NCI-H510A treated with DMSO at 0.1 percent for 48 hours (cell line): ENCODE measurements at places on chromosomes 2 and 18.

DNA sequence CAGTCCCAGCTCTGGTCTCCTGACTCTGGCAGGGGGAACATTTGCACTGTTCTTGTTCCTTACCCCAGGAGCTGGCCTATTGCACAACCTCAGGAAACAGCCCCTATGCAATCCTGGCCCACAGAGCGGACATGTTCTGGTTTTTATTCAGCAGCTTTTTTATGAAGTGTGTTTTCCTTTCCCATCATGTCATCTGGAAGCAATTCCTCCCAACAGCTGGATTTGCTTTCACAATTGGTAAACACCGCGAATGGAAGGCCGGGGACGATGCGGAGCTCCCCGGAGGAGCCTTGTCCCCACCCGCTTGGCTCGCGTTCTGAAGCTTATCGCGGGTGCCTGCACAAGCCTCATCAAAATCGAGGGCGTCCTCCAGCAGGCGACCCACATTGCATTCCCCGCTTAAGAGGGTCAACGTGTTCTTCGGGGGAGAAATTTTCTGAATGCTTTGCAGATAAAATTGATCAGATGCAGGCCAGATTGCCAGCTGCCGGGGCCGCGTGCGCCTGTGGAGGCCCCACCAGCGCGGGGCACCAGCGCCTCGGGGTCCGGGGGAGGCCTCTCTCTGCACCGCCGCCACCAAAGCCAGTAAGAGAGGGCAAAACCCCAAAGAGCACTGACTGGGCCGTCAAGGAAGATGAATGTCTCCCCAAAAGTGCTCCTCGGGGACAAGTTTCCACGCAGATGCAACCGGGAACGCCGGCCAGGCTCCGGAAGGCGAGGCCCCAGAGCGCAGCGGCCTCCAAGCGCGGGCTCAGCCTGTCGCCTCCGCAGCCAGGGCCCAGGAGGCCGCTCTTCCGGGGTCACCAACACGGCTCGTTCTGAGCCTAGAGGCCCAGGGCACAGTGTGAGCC is 60.3 kb upstream of the SP3 start:
- DNase-seq, result peak; percentile 57

DNA sequence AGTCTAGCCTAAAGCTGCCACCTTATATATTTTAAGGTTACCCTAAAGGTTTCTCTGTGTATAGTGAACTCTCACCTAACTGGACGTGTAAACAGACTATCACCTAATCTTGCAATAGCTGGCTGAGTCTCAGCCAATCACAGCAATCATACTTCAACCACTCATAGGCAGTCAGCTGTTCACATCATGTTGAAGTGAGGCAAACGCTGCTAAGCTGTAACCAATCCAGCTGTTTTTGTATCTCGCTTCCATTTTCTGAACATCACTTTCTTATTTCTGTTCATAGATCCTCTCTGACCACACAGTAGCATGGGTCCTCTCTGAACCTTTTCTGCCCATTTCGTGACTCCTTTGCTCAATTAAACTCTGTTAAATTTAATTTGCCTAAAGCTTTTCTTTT is 468.2 kb upstream of the POU3F3 start:
- DNase-seq, result no peak

- DNase-seq, result no peak
These were observed 274.2 kb upstream of the LRATD1 start for GRCh38 chr2:14358339-14358738.

DNA sequence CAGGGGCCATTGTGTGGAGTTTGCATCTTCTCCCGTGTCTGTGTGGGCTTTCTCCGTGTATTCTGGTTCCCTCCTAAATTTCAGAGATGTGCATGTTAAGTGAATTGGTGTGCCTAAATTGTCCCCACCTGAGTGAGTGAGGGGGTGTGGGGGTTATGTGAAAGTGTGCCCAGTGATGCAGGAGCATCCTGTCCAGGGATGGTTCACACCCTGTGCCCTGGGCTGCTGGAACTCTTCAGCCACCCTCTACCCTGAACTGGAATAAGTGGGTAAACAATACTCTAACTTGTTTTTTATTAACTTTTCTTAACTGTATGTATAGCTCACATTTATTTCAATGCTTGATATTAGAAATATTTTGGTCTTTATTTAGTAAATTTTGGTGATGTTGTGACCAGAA is 56.0 kb downstream of the UBE2E3 start:
- no peak for DNase-seq

GRCh38 chr2:150410809-150411208 is 76.7 kb downstream of the RND3 start:
- no peak for DNase-seq

DNA sequence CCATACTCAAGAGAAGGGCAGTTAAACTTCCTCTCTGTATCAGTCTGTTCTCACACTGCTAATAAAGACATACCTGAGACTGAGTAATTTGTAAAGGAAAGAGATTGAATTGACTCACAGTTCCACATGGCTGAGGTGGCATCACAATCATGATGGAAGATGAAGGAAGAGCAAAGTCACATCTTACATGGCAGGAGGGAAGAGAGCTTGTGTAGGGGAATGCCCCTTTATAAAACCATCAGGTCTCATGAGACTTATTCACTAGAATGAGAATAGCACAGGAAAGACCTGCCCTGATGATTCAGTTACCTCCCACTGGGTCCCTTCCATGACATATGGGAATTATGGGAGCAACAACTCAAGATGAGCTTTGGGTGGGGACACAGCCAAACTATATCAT is 1.4 kb upstream of the IL36B start:
- no peak for DNase-seq

GRCh38 chr2:218010984-218011652 is 8.3 kb upstream of the TNS1 start:
- no peak for DNase-seq

DNA sequence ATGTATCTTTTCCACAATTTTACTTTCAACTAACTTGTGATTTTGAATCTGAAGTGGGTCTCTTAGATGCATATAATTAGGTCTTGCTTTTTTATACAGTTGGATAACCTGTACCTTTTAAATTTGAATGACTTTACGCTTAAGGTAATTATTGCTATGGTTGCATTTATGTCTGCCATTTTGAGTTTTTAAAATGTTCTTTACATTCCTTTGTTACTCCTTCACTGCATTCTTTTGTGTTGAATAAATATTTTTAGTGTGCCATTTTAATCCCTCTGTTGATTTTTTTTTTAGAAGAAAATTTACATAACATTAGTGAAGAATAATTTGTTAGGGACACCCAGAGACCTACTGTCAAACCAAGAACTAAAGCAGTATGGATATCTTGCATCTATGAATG is 65.3 kb downstream of the BIRC6 start:
- DNase-seq, result no peak

DNA sequence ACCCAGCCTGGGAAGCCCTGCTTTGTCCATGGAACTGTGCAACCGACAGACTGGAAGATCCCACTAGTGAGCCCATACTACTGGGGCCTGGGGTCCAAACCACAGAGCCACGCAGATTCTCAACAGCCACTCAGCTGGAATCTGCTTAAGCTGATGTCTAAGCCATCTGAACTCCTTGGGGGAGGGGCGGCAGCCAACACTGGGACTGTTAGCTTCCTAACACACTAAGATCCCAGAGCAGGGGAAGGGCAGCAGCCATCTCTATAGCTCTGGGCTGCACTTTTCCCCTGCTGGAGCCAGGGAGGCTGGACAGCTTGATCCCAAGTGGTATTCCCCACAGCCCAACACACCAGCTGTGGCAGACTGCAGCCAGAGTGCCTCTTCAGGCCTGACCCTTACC is 118.3 kb downstream of the RPRM start:
- DNase-seq, result no peak

- DNase-seq, result no peak
These were observed 22.2 kb upstream of the AFTPH start for GRCh38 chr2:64501946-64502345.

DNA sequence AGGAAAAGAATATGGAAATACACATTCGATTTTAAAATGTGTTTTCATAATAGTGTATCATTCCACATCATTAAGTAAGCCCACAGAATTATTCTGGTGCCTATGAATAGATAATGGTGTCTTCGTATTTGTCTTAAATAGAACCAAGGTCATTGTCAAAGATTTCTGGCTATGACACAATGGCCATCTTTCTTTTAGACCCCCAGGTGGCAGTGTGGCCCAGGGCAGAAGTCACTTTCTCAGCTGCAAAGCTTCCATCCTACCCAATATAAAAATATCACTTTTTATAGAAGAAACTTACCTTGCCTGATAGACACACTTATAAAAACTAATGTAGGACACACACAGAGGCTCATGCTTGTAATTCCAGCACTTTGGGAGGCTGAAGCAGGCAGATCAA is 57.5 kb downstream of the ZRANB3 start:
- no peak for DNase-seq

DNA sequence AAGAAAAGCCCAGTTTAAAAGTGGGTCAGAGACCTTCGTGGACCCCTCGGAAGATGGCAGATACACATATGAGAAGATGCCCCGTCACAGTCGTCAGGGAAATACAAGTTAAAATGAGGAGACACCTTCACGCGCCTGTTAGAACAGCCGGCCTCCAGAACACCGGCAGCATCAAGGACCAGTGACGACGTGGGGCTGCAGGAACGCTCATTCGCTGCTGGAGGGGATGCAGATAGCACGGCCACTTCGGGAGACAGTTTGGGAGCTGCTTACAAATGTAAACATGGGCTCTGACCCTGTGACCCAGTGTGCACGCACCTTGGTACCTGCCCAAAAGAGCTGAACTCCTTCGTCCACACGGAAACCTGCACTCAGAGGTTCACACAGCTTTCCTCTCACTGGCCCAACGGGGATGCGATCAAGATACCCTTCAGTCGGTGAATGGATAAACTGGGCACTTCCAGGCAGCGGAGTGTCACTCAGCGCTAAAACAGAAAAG is 83.7 kb upstream of the CTDP1 start:
- DNase-seq, result no peak

- DNase-seq, result no peak
These were observed 39.3 kb downstream of the MOGAT1 start for GRCh38 chr2:222710736-222711135.

GRCh38 chr2:206011795-206012194 is 74.2 kb downstream of the INO80D start:
- DNase-seq, result no peak

- peak; percentile 92 for DNase-seq
These were observed 26.5 kb downstream of the CRACDL start for GRCh38 chr2:98909317-98910211.

DNA sequence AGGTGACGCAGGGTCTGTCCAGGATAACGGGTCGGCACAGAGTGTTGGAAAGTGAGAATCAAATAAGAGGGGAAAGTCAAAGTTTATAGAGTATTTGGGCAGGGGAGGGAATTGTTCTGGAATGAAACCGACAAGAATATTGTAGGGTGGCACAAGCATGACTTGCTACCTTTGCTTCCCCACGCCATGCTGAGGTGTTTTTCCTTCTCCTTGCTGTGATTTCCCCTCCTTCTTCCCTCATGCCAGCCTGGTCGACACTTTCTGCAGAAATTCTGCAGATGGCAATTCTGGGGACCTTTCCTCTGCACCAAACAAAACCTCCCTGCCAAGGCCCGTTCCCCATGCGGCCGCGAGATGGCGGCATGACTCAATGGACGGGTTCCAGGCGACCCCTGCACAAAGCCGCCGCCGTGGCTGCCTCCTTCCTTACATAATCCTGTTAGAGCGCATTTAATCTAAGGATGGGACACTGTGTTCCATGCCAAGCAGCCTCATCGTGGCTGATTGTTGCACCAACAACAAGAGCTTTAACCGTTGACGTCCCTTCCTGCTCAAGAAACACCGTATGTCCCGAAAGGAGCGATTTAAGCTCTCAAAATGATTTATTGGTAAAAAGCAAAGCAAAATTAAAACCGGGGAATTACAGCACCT is at the start of gene MRO:
Gene MRO, minus strand, starts transcription at position 289 of the 651 bp plus-strand sequence. CDS start 10,616 bp downstream, outside the sequence.
- DNase-seq, result peak; percentile 33

DNA sequence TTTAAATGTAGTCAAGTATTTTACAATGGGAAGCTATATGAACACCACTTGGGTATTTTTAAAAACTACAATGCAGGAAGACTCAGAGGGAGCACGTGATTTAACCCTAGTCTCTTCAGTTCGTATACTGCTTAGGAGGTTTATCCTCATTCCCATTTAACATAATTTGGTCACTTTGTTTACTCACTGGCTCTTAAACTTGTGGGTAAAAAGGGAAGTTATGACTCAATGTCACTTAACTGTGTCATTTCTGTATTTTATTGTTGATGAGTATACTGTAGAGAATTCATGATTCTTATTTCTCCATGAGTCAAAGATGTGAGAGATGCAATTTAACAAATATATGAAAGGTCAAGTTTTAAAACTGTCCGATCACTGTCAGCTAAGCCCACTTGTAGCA is 48.2 kb downstream of the SLC66A3 start:
- DNase-seq, result no peak

DNA sequence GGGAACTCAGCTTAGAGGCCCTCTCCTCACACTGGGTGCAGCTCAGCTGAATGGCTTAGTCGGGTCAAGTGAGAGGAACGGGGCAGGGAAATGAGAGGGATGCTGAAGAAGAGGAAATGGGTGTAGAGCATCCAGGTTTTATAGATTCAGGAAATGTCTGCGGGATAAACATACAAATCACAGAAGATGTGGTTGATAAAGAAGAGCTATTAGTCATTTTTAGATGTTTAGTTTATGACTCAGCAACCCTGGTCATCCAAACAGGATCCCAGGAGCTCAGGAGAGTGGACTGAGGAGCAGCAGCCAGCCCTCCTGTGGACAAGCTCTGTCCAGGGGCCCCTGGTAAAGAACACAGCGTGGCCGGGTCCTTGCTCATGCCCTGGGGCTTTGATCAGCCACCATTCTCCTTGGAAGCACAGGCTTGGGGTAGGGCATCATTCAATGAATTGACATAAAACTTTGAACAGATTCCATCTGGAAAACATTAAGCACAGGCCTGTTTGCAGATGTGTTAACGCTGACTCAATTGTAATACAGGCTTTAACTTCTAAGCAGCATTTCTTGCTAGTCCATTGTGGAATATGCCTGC is 83.0 kb downstream of the NPAS2 start:
- DNase-seq, result no peak

DNA sequence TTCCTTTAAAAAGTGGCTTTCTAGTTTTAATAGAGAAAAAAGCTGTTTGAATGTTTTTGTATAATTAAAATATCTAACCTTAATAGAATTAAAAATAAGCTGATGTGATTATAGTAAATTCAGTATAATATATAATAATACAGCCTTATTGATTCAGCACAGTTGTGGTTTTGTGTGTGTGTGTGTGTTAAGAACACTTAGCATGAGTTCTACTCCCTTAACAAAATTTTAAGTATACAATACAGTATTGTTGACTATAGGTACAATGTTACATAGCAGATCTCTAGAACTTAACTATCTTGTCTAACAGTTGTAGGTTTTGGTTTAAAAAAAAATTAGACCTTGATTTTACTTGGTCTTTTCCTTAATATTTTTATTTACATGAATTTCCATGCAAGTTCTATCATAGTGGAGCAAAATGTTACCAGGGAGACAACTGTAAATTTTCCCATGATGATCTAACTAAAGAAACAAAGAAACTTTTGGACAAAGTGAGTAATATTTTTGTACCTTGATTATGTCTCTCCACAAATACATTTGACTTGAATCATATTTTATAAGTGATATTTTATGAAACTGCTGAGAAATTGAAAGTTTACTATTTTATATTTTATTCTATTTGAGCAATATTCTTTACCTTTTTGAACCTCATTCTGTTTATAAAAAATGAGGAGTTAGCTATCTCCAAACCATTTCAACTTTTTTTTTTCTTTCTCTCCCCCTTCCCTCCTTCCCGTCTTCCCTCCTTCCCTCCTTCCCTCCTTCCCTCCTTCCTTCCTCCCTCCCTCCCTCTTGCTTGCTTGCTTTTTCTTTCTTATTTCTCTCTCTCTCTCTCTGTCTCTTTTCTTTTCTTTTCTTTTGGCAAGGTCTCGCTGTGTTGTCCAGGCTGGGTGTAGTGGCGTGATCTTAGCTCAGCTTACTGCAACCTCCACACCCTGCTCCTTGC is 46.3 kb downstream of the ZC3H6 start:
- DNase-seq, result no peak
